ENCODE measurements at places on chromosomes 2 and 18.

- DNase-seq: no peak
Observed at GRCh38 chr18:25798046-25798445, 292.4 kb downstream of the SS18 start.

- DNase-seq: no peak
Observed at GRCh38 chr18:13382366-13382953, 163.9 kb downstream of the LDLRAD4 start.

GRCh38 chr2:96522304-96523203, 14.0 kb upstream of the ARID5A start:
- no peak for DNase-seq

DNA sequence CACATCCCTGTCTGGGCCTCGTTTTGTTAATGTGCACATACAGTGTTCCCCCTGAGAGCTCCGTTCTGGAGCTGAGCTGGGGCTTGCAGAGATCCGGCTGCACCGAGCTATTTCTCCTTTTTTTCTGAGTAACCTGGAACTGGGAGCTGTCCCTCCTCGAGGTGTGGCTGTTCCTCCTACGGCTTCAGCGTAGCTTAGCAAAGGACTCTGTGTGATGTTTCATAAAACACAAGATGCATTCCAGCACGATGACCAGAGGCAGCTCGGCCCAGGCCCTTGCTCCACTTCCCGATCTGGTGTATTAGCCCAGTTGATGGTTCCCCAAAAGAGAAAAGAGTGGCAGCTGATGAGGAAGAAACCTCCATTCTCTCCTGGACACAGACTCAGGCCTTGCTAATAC, 103.0 kb downstream of the FAM210A start:
- no peak for DNase-seq

DNA sequence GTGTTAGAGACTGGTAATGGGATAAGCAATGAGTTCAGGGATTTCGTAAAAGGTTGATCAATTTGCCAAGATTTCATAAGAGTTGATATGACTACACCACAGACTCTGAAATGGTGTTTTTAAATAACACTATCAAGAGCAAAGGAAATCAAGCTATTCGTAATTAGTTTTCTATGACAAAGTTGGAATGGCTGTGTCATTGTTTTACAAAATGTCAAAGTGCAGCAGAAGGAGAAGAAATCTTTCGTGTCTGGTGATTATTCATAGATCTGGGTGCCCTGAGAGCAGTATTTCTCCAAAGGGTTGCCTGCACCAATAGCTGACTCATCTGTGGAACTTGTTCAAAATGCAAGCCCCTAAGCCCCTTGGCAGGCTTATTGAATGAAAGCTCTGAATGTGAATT, 70.1 kb downstream of the NABP1 start:
- no peak for DNase-seq

GRCh38 chr2:156065912-156066311, 266.6 kb downstream of the NR4A2 start:
- DNase-seq: no peak

DNA sequence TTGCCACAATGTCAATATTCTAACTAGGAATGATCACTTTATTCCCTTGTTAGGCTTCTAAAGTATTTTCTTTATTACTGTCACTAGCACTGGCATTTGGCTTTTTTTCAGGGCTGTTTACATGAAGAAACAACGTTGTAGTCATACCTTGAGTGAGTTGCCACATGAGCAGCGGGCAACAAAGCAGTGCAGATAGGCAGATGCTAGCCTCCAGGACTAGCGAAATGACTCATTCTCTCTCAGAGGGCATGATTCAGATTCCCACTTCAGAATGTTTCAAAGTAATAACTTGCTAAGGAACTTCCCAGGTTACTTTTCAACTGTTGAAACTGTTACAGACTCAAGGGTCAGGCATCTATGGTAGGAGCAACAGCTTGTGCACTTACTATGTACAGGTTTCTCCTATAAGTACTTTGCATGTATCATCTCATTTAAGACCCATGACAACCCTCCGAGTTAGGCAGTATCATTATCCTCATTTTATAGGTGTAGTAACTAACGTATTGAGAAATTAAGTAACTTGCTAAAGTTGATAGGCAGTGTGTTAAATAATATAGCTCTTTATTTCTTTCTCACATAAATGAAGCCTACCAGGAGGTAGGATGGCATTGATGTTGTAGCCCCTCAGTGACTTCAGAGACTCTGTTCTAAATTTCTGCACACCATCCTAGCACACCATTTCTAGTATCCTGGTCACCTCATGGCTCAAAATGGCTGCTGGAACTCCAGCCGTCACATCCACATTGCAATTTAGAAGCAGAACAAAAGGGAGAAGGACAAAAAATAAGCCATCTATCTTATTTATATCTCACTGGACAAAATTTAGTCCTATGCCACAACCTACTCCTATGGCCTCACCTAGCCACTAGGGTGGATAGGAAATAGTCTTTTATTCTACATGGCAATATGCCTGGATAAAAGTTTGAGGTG, 83.3 kb downstream of the ICOS start:
- no peak for DNase-seq

DNA sequence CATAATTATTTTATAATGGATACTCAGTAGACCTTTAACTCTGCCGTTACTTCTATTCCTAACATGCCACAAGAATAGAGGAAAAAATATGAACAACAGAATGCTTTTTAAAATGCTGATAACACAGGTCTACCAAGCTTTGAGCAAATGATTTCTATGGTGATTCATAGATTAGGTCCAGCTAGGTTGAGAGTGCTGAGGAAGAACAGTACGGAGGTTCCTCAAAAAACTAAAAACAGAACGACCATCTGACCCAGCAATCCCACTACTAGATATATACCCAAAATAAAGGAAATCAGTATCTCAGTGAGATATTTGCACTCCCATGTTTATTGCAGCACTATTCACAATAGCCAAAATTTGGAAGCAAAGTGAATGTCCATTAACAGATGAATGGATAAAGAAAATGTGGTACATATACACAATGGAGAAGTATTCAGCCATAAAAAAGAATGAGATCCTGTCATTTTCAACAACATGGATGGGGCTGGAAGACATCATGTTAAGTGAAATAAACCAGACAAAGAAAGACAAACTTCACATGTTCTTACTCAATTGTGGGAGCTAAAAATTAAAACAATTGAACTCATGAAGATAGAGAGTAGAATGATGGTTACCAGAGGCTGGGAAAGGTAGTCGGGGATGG, 111.6 kb upstream of the SERTAD2 start:
- DNase-seq: no peak

DNA sequence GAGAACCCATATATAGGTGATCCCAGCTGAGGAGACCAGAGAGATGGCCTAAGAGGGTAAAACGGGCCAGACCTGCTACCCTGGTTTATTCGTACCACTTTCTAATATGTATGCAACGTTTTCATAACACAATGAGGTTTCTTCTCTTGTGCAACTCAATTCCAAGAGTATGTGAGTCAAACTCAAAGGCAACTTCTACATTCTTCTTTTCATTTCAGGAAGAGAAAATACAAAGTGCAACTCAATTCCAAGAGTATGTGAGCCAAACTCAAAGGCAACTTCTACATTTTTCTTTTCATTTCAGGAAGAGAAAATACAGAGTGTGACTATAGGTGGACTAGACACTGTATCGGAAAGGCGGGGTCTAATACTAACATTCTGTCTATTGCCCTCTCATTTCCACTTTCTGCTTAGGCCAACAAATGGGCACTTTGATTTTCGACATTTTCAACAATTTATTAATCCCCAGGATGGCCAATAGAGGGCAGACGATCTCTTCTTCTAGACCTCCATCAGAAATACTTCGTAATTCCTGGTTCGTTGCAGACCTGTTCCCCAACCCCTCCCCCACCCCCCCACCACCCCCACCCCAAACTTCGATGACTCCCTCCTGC, 3.7 kb upstream of the CRIM1 start:
- no peak for DNase-seq

DNA sequence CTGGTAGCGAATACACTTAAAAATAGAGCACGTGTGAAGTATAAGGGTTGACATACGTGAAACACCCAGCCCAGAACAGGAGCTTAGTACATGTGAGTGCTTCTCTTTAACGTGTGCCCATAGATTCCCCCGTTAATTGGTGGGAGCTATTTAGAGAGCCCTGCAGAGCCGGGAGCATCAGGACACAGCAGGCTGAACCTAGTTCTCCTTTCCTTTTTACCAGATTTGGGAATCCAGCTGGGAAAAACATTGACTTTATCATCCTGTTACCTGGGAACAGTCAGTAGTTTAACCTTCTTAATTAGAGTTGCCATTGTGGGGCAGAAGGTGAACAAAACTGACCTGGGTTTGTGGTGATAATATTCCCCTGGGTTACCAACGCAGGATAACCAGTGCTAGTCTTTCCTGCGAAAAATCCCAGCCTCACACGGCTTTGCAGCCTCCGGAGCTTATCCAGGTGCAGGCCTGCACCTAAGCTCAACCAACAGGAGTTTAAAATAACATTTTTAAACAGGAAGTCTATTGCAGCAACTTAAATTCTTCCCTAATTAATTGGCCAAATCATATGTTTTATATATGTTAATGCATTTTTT, 78.1 kb upstream of the SPTBN1 start:
- no peak for DNase-seq

DNA sequence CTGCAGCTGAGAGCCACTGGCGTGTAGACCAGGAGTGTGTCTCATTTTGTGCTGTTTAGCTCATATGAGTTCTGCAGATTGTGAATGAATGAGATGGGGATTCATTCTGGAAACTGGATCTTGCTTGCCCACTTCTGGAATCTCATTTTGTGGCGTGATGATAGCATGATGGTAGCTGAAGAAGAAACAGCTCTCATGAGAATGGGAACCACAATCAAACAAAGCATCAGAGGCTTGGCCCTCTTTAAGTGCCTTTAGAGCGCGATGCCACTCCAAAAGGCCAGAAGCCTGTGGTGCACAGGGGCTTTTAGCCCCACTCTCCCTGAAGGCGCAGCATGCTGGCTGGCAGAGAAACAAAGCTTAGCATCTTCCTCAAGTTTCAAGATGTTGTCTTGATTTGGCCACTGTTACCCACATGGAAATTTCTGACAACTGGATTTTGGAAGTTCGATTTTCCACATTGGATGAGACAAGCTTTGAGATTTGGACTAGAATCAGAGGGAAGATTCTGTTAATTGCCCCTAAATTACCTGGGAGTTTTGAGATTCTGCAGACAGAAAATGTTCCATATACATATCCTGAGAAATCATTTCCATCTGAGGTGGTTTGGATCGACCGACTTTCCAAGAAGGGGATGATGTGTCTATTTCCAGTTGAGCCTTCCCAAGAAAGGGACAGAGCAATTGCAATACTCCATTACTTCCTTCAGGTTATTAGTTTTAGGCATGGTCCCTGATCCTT, 234.5 kb downstream of the VAPA start:
- DNase-seq: no peak

- no peak for DNase-seq
Observed at GRCh38 chr2:120287183-120288015, 34.7 kb downstream of the RALB start.

- DNase-seq: no peak
Observed at GRCh38 chr2:5352286-5352685, 339.9 kb upstream of the SOX11 start.

- DNase-seq: no peak
Observed at GRCh38 chr2:105593221-105593967, 151.3 kb upstream of the NCK2 start.

- no peak for DNase-seq
Observed at GRCh38 chr2:10079870-10080535, at the start of gene CYS1. TSS of gene CYS1 (minus strand) at chr2:10080411. CDS start at chr2:10080223, 188 bp downstream.

DNA sequence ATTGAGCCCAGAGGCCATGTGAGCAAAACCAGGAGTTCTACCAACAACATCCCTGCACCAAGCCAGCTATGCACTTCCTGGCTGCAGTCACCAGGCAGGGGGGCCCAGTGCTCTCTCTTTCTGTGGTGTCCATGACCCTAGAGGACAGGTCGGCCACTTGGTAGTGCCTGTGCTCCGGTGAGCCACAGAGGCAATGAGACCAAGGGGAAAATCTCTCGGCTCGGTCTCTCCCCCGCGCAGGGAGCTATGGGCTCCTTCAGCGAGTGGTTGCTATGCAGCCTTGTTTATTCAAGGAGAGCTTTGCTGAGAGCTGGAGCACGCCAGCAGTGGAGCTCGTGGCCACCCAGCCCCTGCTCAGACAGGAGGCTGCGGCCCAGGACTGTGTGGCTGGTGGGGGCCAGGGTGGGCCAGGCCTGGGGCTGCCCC, at the start of gene TOGARAM2:
Gene TOGARAM2, plus strand, starts transcription at position 283 of the 426 bp plus-strand sequence. CDS start 13,537 bp downstream, outside the sequence.
- no peak for DNase-seq

DNA sequence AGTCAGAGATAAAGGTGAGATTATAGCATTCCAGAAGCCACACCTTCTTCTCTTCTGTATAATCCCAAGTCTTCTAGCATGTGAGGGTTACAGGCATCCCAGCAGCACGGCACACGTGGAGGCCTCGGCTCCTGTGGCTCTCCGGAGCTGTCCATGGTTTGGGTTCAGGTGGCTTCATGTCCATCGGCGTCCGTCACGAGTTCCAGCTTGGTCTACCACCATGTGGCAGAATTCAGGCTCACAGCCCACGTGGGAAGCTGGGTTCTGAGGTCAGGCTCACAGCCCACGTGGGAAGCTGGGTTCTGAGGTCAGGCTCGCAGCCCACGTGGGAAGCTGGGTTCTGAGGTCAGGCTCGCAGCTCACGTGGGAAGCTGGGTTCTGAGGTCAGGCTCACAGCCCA, 378.3 kb upstream of the SALL3 start:
- no peak for DNase-seq

GRCh38 chr18:33010149-33010548, 237.3 kb upstream of the KLHL14 start:
- DNase-seq: no peak

- DNase-seq: no peak
Observed at GRCh38 chr2:7826656-7827055, 855.2 kb upstream of the ID2 start.

DNA sequence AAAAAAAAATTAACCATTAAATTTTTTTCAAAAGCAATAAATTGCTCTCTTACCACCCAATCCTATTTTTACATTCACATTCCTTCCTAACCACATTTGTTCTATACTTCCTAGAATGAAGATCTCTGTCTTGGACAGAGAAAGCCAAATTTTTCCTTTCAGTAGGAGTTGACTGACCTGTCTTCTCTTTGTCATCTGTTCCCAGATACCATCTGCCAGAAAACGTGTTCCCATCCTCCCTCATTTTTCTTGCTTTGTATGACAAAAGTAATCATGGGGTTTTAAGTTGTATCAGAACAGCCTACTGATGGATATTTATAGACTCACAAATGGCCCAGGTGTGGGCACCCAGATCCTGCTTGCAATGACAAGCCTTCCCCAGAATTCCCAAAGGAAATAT, 182.1 kb downstream of the CYP26B1 start:
- no peak for DNase-seq

DNA sequence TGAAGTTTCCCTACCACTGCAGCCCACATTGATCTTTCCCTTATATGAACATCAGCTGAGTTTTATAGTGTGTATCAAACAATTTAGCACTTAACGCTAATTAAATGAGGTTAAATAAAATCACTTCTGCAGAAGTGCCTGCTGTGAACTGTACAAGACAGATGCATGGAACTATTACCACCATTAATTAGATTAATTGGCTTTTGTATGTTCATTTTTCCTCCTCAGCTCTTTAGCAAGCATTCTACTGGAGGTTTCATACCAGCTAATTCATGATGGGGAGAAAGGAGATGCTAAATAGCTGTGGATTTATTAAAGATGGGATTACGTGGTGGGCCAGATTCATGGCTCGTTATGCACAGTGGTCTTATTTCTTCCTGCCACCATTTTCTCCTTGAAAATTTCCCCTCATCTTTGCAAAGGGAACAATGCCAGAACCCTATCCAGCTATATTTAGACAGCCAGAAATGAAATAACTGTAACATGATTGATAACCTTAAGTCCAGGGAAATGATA, 96.7 kb downstream of the CNTNAP5 start:
- DNase-seq: no peak

All from right lobe of liver (tissue), 6 donors.